ENCODE measurements at places on chromosomes 5 and 9.

DNA sequence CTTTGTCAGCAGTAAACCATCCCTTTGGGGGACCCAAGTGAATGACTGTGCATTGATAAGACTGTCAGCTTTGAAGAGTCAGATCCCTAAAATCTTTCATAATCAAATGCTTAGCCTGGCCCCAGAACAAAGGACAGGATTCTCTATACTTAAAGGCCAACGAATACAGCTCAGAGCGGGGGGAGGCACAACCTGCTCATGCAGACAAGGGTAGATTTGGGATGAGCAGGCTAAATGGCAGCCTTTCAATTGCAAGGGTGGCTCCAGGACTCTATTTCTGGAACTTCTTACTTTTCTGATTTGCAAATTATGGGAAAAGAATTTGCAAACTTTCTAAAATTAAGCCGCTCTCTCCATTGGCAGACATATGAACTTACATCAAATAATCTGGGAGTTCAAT, 66.4 kb downstream of the ELL2 start:
- DNase-seq, result no peak

DNA sequence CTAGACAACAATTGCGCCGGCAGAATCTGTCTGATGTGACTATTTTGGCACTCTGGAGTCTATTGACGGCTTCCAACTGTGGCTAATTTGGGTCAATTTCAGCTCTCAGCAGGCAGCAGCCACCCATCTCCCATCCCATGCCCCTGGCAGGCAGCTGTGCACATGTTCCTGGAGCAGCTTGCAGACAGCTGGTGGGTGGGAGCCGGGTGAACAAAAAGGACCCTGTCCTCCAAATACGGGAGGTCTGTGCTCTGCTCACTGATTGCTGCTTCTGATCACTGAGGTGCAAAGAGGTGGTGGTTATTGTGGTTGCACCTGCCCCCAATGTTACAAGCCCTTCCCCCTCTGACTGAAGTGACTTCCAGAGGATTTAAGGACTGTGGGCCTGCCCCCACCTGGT, 45.0 kb upstream of the N4BP3 start:
- DNase-seq, result no peak

DNA sequence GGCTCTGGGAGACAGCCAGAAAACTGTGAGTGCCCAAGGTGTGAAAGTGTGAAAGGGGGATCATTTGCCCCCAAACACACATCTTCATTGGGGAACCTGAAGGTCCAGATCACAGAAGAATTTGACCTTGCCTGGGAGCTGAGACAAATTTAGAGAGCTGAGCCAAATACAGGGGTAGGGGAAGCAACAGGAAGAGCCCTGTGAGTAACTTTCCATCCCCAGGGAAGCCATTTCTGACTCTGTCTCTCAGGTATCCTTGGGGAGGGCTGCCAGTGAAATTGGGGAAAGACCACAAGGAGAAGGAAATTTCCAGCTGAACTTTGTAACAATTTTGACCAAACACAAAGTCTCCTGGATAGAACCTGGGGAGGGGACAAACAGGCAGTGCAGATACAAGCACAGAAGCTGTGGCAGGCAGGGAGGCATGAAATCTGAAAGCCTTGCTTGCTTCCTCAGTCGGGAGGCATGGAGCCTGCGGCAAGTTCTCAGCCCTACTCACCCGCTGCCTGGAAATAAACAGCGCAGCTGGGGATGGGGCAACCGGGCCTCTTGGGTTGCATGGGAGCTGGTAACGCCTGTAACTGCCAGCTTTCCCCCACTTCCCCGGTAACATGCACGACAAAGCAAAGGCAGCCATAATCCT, 31.5 kb upstream of the ZCCHC9 start:
- DNase-seq, result no peak

DNA sequence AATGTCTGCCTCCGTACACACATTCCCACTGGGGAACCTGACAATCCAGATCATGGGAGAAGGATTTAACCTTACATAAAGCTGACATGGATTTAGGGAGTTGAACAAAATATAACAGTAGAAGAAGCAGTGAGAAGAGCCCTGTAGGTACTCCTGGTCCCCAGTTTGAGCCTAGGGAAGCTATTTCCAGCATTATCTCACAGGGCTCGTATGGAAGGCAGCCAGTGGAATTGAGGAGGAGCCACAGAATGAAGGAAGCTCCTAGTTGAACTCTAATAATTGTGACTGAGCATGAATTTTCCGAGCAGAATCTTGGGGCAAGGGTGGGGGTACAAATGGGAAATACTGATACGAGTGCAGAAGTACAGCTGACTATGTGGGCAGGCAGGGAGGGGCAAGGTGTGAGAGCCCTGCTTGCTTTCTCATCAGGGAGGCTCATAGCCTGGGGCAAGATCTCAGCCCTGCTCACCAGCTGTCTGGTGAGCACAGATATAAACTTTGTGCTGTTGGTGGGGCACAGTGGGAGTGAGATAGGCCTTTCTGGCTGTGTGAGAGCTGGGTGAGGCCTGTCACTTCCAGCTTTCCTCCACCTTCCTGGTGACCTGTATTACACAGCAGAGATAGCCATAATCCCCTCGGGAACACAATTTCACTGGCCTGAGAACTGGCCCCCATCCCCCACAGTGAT, 290.7 kb upstream of the IL12B start:
- no peak for DNase-seq

- DNase-seq, result no peak
These were observed 105.7 kb downstream of the SPRY4 start for GRCh38 chr5:142219146-142219545.

- DNase-seq, result peak; percentile 46
These were observed 1833.8 kb downstream of the EFNA5 start for GRCh38 chr5:105836887-105837286.

DNA sequence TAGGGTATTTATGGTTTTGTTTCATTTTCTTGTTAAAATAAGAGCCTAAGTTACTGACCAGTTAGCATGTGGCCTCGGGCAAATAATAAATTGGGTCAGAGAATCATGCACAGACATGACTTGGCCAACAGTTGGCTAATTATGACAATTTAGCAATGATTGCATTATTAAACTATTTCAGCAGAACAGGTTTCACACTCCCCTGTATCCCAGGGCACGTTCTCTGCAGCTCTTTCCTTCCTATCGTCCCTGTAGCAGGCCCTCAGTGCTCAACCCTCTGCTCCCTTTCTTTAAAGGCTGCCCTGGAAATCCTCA, 167.9 kb downstream of the TSSK1B start:
- no peak for DNase-seq

DNA sequence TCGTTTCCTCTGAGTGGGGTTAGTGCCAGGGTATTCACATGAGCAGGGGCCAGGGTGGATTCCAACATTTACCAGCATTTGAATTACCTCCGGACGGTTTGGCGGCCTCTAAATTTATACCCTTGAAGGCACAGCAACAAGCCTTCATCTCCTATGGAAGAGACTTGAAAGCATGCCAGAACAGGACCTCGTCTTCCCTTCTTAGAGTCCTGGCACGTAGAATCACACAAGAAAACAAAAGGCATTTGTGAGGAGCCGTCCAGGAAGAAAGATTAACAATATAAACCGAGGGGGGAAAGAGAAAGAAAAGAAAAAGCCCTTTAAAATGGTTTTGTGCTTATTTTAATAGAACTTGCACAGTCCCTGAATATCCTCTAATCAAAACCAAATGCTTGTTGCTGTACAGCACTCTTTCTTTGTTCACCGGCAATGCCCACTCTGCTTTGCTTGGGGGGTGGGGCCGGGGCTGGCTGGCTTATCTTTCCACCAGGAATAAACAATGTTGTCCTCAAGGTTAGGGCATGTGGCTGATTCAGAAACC, 575.8 kb upstream of the ZNF462 start:
- DNase-seq, result no peak

DNA sequence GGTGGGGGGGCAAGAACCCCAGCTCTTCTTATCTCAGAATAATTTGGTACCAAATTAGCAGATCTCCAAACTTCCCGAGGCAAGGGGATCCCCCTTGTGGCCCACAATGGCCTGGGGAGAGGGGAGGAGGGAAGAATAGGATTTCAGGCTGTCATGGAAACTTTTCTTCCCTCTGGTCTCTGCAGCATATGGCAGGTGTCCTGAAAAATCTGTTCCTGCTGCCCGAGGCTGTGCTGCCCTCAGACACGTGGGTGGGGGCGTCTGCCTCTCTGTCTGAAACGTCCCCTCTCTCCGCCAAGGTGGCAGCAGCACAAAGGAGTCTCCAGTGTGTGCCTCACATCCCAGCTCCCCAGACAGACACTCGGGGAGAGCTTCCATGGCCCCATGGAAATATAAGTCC, 34.0 kb downstream of the CCNJL start:
- DNase-seq, result no peak

DNA sequence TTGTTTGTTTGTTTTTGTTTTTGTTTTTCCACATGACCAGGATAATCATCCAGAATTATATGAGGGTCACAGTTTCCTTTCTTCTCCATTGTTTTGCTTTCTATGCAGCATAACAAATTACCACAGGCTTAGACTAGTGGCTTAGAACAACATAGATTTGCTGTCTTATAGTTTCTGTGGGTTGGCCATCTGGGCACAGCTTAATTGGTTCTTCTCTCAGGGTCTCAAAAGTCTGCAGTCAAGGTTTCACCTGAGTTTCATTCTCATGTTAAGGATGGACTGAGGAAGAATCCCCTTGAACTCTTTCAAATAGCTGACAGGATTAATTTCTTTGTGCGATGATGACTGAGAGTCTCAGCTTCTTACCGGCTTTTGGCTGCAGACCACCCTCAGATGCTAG, 559.8 kb downstream of the PRDM9 start:
- DNase-seq, result no peak

DNA sequence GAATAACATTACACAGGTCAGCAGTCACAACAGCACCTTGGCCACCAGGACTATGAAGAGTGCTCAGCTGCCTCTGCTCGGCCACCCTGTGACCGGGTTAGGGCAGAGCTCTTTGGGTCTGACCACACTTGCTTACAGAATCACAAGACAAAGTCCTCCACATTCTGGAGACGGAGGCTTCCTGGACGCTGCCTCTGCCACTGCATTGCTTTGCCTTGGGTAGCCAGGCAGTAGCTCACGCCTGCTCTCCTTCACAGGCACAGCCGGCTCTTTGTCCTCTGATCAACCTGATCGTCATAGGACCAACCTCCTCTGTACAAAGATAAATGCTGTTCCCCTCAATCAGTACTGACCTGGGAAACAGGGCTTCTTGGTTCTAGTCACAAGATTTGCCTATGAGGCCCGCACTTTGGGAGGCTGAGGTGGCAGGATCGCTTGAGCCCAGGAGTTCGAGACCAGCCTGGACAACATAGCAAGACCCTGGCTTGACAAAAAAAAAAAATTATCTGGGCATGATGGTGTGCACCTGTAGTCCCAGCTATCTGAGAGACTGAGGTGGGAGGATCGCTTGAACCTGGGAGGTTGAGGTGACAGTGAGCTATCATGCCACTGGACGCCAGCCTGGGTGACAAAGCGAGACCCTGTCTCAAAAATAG, 128.4 kb upstream of the IER5L start:
- DNase-seq, result no peak

DNA sequence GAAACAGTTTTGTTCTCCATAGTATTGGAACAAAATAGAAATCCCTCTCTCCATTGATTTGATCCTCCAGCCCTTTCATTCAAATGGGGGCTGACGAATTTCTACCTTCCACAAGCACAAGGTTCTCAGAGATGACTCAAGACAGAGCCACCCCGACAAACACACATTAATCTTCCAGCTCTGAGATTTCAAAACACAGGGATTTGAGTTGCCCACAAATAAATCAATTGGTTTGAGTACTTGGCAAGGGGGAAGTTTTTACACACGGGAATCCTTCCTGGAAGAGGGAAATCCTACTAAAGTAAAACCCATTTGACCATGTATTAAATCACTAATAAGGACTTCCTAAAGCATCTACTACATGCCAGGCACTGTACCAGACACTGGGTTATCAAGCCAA, 5.4 kb downstream of the ADRA1B start:
- DNase-seq, result no peak

DNA sequence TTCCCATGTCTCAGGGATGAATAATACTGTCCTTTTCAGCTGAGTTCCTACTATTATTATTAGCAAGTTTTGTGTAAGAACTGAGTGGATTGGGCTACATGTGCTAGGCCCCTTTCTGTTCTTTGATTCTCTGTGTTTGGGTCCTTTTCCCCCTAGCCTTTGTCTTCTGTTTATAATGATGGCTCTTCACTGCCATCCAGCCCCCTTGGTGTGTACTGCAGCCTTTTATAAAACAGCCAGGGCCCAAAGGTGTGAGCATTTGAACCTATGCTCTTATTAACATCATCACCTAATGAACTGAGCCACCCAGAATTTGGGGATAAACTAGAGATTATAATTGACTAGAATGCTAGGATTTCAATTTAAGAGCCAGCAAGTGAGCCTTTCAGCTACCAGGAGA, 52.6 kb downstream of the PLAC8L1 start:
- DNase-seq, result no peak

DNA sequence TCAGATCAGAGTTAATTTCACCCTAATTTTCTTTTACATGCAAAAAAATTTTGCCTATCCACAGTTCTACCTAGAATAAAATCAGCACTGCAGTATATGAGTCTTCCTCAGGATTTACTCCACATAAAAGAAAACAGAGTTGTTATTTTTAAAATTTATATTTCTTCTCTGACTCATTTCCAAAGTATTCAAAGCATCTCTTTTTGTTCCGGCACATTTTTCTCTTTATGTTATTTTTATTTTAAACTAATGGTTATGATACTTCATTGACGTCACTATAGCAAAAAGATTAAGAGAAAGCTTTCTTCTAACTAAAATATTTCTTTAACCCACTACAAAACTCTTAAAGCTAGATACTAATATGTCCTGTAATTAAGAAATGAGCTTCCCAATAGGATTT, 590.4 kb downstream of the PRELID2 start:
- peak; percentile 44 for DNase-seq

- no peak for DNase-seq
These were observed 53.7 kb downstream of the MTMR12 start for GRCh38 chr5:32259033-32259432.

DNA sequence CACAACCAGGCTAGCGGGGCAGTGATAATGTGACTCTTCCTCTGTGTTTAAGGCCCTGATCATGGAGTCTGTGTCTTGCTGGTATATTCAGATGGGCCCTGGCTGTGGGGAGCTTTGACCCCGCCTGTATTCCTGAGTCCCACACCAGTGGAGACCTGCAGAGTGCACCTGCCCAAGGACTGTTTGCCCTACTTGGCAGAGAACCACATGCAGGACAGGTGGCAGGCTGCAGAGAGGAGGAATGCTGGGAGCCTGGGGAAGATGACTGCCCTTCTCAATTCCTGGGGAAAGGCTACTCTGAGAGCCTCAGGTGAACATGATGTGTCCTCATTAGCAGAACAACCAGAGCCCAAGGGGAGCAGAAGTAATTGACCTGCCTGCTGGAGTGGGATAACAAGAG, 36.2 kb downstream of the IARS1 start:
- no peak for DNase-seq

- DNase-seq, result no peak
These were observed 331.1 kb downstream of the TMEM38B start for GRCh38 chr9:106025453-106025852.

- DNase-seq, result peak; percentile 78
These were observed 338 bp downstream of the ABHD17B start for GRCh38 chr9:71910650-71911060.

GRCh38 chr5:77328930-77329647, 118.6 kb downstream of the PDE8B start:
- no peak for DNase-seq

GRCh38 chr5:16245249-16245648, 65.7 kb upstream of the MARCHF11 start:
- no peak for DNase-seq

- DNase-seq, result no peak
These were observed 56.7 kb upstream of the FAM120AOS start for GRCh38 chr9:93510041-93510440.

Data from GM23248 (cell line).